ENCODE measurements at places on chromosomes 6 and 20.

DNA sequence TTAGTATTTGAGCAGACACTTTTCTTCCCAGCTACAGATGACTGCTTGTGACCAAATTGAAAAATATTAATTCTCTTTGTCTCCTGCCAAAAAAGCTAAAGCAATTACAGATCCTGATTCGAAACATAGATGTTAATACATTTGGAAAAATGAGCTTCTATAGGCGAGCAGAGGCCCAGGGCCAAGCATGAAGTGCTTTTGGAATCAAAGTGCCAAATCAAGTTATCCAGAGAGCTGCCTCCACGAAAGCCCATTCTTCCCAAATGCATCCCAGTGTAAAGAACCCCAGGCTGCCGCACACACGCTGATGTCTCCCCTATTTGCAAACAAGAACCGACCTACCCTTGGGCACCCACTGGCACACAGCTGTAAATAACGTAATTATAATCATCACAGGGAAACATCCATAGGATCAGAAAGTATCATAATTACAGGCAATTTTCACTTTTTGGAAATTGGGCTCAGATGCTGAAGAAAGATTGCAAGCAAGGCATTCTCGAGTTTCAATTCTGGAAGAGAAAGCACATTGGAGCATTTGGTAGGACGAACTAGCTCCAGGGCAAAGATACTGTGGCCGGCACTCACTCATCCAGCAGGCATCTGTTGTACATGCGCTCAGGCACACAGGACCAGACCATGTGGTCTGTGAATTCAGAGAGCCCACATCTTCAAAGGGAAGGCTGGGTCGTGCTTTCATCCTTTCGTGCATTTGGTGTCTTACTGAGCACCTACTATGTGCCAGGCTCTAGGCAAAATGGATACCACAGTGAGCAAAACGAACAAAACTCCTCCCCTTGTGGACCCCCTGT, 45.9 kb downstream of the BMP7 start:
- DNase-seq: no peak

- no peak for DNase-seq
Observed at GRCh38 chr6:159062564-159062945, 17.8 kb upstream of the TAGAP start.

GRCh38 chr20:6039766-6040165, 14.1 kb downstream of the LRRN4 start:
- no peak for DNase-seq

DNA sequence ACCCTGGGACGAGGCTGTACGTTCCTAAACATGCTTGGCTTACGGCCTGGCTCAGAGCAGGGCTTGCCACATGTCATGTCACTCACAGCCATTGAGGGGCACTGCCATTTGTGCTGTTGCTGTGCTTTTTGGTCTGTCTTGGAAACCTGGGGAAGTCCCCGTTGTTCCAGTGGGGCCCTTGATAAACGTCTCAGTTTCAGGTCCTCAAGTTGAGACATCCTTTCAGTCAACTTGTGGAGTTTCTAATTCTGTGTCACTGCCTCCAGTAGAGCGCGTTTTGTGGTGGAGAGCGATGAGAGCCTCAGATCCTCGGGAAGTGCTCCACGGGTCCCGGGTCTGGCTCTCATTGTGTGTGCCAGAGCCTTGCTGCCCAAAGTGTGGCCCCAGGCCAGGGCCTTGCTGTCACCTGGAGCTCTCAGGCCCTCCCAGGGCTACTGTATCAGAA, 43.0 kb upstream of the CCR6 start:
- peak; percentile 39 for DNase-seq

DNA sequence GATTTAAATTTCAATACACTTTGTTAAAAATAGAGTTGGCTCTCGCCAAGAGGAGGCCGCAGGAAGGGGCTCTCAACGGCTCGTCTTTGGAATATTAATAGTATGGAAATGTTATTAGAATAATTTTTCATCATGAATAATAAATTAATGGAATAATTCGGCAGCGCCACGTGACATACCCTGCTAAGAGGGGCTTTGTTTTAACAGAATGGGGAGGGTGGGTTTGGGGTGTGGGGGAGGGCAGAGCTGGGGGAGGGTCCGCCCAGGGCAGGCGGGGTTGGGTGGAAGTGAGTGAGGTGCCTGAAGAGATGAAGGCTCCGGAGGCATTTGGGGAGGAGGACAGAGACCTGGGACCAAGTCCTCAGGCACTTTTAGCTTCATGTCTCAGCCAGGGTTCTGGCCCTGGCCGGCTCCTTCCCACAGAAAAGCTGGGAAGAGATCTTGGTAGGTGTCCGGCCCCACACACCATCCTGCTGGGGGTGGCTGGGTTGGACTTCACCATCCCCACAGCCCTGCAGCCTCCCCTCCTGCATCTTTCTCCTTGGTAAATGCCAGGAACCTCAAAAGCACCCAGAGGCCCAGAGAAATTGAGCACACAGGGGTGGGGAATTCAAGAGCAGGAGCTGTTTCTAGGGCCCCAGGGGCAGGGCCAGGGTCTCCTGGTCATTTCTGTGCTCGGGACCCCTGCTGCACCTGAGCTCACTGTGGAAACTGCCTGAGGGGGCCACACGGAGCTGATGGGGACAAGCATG, 93.6 kb upstream of the BHLHE23 start:
- DNase-seq: no peak

DNA sequence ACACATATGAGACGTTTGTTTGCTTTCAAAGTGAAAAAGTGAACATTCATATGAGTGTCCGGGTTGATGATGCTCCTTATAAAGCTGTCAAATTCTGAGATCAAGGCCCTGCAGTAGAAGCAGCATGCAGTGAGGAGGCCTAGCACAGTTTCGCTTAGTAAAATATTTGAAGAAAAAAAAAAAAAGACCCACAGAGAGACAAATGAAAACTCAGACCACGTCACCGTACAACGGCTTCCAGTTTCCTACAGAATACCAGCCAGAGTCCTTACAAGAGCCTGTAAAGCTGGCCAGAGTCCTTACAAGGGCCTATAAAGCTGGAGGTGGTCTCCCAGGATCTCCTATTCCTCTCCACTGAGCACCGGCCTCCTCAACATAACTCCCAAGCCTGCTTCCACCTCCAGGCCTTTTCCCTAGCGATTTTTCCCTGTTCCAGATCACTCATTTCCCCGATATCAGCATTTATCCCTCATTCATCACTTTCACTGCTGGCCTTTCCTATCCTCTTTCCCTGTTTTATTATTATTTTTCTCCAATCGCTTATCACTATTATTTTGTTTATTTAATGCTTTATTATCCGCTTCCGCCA, 1.5 kb upstream of the HMGN4 start:
- no peak for DNase-seq

DNA sequence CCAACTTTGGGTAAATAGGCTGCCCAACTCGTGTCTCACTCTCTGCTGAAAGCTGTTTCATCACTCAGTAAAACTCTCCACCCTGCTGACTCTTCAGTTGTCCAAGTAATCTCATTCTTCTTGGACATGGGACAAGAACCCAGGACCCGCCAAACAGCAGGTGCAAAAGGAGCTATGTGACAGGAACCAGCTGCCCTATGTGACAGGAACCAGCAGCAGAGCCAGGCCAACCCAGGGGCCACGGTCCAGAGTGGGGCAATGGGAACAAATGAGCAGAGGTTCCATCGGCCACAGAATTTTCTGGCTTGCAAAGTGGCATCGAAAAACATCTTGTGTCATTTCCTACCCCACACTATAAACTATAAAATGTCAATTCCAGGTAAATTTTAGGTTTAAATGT, 56.5 kb downstream of the MOXD1 start:
- DNase-seq: no peak

Data from stimulated activated CD4-positive, alpha-beta T cell treated with anti-CD3 and anti-CD28 coated beads, TNF-alpha, amount 100 ng/mL, for 4 hours (primary cell).